ENCODE measurements at places on chromosomes 2 and 18.

DNA sequence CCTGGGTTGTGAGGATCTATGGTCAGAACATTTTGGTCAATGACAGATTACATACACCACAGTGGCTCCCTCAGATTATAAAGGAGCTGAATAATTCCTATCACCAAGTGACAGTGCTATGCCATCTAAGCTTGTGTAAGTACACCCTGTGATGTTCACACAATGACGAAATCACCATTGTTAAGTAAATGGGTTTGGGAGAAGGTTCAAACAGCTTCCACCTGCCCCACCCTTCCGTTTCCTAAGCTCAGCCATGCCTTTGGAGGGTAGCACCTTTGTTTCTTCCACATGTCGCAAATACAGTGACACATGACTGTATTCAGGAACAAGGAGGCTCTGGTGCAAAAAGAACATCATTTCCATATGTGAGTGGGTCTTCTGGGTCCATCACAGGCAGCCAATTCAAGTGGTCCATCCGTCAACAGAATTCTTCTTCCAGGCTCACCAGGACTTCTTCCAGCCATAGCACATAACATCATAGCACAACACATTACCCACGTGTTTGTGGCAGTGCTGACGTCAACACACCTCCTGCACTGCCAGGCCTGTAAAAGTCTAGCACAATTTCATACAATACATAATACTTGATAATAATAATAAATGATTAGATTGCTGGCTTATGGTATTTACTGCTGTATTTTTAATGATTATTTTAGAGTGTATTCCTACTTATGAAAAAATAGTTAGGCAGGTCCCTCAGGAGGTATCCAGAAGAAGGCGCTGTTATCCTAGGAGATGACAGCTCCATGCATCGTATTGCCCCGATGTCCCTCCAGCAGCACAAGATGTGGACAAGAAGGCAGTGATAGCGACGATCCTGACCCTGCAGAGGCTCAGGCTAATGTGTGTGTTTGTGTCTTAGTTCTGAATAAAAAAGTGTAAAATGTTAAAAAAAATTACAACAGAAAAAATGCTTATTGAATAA is 264.8 kb downstream of the ANAPC1 start:
- DNase-seq: no peak

DNA sequence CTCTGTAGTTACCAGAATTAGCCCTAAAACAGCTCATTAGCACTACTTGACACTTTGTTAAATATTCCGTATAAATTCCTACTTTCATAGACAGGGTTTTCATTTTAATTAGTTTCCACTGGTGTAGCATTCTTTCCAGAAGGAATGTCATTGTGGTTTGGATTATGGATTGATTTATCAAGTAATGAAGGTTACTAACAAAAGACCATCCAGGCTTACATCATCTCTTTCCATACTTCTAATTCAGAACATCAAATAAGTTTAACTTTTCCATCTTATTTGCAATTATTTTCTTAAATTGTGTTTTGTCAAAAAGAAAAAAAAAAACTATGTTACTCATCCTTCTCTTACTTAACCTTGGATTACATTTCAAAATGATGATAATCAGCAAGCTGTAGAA is 231.8 kb upstream of the SPOPL start:
- no peak for DNase-seq

DNA sequence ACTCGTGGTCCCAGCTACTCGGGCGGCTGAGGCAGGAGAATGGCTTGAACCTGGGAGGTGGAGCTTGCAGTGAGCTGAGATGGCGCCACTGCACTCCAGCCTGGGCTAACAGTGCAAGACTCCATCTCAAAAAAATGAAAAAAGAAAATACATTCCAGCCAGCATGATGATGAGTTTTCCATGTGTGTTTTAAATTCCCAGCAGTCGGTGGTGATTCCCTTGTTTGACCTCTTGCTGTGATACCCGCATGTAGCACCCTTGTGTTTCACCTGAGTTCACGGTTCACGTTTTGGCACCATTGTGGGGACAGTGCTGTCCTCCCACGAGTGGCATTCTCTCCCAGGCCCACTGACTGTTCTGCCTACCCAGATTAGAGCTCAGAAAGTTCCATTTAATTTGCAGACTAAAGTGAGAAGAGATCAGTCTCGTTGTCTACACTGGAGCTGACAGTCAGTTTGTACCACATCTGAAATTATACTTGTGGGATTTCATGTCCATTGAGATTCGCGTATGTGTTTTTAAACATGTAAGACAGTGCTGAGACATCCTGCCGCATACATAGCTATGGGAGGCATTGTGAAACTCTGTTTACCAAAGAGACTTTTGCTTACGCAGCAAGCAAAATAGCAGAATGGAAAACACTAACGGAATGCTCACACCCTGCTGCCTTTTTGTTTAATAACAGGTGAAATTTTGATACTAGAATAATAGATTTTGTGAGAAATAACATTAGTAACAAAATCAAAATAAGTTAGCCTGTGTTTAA is 157.1 kb downstream of the GBX2 start:
- no peak for DNase-seq

DNA sequence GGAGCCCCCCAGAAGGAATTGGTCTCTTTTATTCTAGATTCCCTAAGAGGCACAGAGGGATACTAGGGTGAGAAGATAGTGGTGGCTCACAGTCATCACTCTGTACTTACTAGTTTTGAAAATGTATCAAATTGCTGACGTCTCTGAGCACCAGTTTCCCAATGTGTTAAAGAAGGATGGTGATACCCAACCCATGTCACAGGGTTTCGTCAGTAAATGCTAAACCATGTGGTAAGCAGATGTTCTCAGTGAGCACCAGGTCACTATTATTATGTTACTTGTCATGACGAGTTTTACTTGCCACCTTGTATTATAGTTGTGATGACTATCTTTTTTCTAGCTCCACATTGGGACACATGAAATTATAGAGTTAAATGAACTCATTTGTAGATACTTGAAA is 54.7 kb downstream of the NEDD4L start:
- DNase-seq: no peak

GRCh38 chr18:3995476-3996102 is 459.5 kb downstream of the DLGAP1 start:
- peak; percentile 33 for DNase-seq

GRCh38 chr2:189232759-189233406 is 53.3 kb upstream of the COL5A2 start:
- DNase-seq: no peak

DNA sequence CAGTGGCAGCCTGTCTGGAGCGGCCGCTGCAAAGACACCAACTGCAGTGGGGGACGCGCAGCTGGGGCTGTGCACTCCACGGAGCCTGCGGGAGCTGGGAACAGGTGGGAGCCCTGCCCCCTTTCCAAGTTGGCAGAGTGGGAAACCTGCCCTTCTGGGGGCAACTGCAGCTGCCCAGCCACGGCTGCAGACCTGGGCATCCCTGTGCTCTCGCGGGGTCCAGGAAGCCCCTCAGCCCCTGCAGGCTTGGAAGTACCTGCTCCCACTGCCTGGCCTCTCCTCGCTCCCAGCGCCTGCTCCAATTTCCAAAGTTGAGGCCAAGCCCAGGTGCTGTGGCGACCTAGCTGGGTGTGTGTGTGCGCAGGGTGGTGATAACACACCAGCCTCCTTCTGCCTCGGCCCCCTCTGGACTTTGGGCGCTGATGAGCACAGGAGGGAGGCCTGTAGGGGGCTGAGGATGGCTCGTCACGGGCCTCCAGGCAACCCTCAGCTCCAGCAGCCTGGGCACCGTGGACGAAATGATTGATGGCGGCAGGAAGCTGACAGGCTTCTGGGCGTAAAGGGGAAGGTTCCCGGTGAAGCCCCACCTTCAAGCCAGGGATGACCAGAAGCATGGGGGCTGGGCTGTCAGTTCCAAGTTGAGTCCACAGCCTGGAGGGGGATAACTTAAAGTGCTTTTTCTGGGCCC is 76.9 kb downstream of the PTPN4 start:
- DNase-seq: no peak

GRCh38 chr18:9683418-9684396 is 24.4 kb upstream of the RAB31 start:
- no peak for DNase-seq

GRCh38 chr2:220705678-220706077 is 866.4 kb downstream of the EPHA4 start:
- no peak for DNase-seq

GRCh38 chr18:69872661-69873060 is 75.0 kb downstream of the CD226 start:
- DNase-seq: no peak

DNA sequence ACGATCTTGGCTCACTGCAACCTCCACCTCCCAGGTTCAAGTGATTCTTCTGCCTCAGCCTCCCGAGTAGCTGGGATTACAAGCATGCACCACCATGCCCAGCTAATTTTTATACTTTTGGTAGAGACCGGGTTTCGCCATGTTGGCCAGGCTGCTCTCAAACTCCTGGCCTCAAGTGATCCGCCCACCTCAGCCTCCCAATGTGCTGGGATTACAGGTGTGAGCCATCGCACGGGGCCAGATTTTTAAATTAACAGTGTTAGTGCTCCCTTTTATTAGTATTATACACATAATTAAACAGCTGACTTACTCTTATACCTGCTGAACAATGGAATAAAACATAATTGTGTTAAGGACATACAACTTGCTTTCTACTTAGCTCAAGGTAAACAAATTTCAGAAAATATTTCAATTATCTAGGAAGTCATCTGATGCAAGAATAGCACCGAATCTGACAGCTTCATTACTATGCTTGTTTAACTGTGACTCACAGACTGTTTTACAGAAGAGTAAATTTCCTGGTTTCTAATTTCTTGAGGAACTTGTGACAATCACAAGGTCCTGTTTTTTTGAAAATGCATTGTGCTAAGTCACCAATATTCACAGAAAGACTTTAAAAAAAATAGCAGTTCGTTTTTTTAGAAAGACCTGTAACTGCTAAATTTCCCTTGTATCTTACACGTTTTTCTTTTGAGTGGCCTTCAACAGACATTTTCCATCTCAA is 51.2 kb downstream of the SPIRE1 start:
- no peak for DNase-seq

DNA sequence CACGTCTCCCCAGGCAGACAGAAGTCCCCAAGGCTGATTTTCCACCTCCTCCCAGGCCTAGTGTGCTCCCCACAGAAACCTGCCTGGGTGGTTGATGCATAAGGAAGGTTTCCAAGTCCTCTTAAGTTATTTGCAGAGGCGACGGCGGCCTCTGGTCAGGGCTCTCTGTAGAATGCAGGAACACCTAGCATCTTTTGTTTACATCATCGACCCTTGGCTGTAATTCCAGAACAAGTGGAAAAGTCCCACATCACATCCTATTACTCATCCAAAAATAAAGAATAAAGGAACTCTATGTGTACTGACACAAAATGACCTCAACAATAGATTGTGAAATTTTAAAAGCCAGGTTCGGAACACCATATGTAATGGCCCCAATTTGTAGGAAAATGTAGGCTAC is 211.1 kb downstream of the ALPK2 start:
- no peak for DNase-seq

- DNase-seq: no peak
These were observed 676 bp upstream of the AGPS start for GRCh38 chr2:177391822-177392372.

DNA sequence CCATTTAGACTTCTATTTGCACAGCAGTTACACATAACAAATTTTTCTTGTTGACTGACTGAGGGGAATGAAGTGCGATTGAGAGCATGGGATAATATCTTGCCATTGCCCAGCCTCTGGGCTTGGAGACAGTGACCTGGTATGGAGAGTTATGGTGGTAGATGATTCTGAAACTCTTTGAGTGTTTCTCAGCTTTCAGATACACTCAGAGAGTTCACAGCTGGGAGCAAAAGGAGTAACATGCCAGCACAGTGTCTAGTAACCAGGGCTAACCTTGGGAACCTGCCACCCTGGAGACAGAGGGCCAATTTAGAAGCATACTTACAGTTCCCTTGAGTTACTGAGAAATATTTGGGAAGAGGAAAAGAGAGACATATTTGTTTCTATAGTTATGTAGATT is 1099.3 kb upstream of the CELF4 start:
- no peak for DNase-seq

DNA sequence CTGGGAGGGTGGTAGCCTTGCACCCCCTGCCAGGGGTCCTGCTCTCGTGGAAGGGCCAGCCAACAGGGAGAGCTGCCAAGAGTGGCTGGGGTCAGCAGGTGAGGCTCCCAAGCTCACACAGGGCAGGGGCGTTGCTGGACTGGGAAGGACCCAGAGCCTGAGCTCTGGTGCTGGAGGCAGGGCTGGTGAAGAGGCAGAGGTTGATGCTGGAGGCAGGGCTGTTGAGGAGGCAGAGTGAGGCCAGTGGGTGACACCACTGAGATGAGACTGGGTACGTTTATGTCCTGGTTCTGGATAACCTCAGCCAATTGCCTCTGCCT is 7.0 kb downstream of the ADRA2B start:
- no peak for DNase-seq

DNA sequence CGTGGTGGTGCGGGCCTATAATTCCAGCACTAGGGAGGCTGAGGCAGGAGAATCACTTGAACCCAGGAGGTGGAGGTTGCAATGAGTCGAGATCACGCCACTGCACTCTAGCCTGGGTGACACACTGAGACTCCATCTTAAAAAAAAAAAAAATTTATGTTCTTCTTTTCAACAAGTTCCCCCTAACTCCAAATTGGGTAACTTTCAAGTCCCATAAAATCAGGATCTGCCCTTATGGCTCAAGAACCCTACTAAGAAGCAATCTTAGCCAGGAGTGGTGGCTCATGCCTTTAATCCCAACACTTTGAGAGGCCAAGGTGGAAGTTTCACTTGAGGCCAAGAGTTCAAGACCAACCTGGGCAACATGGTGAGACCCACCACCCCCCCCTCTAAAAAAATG is 30.3 kb upstream of the TLK1 start:
- DNase-seq: no peak

DNA sequence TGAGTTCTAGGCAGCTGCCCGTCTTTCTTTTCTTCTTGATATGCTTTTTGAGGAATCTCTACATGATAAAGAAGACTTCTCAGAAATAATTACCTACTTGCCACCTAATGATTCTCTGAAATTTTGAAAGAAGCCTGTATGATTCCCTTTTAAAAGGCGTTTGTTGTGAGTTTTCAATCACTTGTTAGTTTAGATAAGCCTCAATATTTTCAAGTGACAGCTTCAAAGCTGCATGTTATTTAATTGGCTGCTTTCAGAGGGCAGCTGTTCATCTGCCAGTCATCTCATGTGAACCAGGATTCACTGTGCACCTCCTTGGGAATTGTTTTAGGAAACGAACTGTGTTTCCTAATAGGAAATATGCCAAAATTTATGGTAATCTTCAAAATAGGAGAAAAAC is 938.1 kb downstream of the CPS1 start:
- no peak for DNase-seq

GRCh38 chr2:9154061-9154460 is 52.6 kb upstream of the ASAP2 start:
- no peak for DNase-seq

DNA sequence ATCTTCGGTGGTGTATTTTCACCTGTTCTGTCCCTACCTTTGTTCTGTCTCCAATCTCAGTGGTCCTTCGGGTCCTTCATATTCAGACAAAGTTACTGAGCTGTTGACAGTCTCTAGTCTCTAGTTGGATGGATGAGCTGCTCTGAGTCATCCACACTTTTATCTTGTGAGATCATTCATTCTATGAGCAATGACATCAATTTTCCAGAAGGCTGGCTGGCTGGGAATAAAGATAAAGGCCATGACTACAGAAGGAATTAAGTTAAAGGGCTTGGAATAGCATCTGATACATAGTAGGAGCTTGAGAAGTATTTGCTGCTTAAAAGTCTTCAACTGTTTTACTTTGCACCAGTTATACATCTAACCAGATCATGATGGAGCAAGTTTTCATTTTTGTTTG is 43.1 kb upstream of the SLC39A10 start:
- no peak for DNase-seq

- no peak for DNase-seq
These were observed 553.8 kb downstream of the EPHA4 start for GRCh38 chr2:221018262-221018661.
